ENCODE measurements at places on chromosomes 4 and X. TPM values are rescaled to one million over a fixed set of nuclear protein-coding genes. Genes with fewer than 3 reads are reported as not detected.

DNA sequence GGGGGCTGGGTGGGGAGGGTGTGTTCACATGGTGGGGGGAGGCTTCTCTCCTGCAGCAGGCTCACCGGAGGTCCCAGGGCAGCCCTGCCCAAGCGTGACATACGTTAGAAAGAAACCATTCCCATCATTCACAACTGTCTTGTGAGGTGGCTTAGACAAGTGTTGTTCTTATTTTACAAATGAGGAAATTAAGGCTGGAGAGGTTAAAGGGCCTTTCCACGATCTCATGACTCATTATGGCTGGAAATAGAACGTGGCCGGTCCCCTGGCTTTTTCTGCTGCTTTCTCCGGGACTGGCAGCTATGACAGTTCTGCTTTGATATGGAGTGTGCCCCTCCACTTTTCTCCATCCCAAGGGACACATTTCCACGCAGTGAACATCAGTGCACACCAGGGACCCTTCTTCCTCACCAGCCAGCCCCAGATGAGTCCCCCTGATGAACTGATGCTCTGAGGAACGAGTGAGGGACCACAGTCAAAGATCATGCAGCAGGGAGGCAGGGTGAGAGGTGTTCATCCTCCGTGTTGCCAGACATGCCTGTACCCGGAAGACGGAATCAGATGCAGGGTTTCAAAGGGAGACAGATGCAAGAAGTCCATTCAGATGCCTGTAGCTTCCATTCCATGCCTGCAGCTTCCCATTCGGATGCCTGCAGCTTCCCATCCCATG, 64.0 kb upstream of the ACSL1 start:
- no peak overlapping the region for H3K4me3 ChIP-seq
- no peak for DNase-seq
- H3K4me1 ChIP-seq: no peaks in the 10 kb centered on the region
- H3K27me3 ChIP-seq: no peaks in the 10 kb centered on the region

Gene UGT2B17
- not detected for total RNA-seq

Gene HDX
- total RNA-seq: 5.5 TPM

Gene RPL39
- total RNA-seq: 1,415 TPM
